ENCODE measurements at places on chromosomes 7 and 10.

GRCh38 chr7:44973610-44974401 is 5.0 kb downstream of the MYO1G start:
- DNase-seq: peak; percentile 57

DNA sequence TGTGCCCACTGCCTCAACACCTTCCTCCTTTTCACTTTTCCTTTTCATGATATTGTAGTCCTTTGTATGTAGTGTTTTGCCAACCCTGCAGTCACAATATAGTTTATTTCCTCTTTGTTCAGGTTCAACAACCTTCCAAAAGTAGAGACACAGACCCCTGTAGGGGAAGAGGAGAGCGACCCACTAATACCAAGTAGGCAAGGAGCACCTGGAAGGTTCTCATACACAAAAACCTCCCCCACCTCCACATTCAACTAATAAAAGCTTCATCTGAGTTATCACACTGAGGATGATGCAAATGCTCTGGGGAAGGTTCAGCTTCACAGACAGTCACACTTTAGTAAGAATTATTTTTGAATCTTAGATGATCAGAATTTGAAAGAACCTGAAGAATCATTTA is 41.6 kb downstream of the PIK3AP1 start:
- no peak for DNase-seq

GRCh38 chr7:141268614-141269013 is 194.8 kb downstream of the TMEM178B start:
- no peak for DNase-seq

DNA sequence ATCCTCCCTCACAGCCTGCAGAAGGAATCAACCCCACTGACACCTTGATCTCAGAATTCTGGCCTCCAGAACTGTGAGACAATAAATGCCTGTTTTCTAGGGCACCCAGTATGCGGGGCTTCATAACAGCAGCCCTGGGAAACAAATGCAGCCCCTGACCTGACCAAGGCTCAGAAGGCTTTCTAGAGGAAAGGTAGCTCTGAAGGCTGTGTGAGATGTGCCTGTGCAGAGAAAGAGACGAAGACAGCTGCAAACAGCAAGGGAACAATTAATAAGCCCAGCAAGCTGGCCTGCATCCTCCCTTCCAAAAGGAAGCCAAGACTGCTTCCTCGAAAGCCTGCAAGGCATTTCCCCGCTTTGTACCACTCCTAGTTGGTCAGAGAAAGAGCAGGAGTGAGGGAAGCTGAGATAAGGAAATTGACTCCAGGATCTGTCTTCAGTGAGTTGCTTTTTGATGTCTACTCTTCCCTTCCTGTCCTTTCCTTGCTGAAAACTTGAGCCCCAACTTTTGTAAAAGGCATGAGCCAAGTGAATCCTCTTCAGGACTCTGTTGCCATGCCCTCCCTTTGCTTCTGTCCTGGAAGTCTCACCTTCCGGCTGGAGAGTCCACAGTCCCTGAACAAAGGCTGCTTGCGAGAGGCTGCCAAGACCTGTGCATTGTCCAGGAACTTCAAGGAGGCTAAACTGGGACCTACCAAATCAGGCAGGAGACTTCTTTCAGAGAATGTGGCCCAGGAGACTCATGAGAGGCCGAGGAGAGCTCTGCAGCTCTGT is 71.2 kb upstream of the ARID5B start:
- DNase-seq: no peak

- no peak for DNase-seq
These were observed 49.3 kb upstream of the KCNIP2 start for GRCh38 chr10:101892782-101893391.

DNA sequence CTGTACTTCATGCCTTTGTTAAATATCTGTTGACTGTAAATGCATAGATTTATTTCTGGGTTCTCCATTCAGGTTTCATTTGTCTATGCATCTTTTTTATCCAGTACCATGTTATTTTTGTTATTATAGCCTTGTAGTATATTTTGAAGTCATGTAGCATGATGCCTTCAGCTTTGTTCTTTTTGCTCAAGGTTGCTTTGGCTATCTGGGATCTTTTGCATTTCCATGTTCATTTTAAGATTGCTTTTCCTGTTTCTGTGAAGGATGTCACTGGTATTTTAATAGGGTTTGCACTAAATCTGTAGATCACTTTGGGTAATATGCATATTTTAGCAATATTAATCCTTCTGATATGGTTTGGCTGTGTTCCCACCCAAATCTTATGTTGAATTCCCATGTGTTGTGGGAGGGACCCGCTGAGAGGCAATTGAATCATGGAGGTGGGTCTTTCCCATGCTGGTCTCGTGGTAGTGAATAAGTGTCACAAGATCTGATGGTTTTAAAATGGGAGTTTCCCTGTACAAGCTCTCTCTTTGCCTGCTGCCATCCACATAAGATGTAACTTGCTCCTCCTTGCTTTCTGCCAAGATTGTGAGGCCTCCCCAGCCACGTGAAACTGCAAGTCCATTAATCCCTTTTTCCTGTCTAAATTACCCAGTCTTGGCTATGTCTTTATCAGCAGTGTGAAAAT is 302.8 kb upstream of the SEMA3C start:
- DNase-seq: no peak

- no peak for DNase-seq
These were observed 102.3 kb upstream of the BTBD16 start for GRCh38 chr10:122168598-122169394.

DNA sequence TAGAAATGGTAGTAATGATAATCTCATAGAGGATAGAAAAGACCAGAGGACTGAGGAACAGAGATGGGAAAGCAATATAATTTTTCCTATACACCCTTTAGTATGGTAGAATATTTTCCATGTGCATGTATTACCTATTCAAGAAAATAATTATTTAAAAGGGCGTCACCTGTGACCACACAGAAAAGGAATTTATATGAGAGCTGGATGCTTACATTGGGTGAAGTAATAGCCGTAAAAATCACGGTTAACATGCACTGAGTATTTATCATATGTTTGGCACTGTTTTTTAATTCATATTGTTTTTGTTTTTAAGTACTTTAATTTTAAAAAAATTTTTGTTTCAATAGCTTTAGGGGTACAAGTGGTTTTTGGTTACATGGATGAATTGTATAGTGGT is 195.1 kb downstream of the IPMK start:
- DNase-seq: no peak

DNA sequence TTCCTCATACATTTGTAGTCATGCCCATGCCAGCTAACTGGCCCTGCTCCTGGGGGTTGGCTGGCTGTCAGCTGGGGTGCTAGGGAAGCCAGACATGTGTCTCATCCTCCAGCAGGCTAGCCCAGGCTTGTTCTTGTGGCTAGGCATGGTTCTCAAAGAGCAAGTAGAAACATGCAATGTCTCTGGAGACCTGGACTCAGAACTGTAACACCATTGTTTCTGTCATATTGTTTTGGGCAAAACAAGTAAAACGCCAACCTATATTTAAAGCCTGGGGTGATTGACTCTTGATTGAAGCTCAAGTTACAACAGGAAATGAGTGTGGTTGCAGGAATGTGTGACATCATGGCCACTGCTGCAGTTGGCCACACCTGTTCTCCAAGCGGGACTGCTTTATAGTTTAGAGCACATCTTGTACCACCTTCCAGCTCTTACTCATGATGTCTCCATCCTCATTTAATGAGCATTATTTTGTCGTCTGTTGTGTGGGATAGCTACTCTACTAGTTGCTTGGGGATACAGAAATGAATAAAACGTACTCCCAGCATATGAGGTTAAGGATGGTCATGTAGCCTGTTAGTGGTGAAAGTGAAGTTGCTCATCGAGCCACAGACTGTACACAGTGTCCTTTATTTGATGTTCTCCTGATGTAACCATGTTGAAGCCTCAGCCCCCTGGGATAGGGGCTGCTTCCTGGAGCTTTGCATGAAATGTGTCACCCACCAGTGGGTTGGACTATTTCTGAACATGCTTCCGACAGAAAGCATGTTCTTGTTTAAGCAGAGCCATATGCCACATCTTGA is 168.4 kb downstream of the SORCS3 start:
- no peak for DNase-seq

GRCh38 chr10:129963641-129964501 is at the start of gene EBF3:
TSS of gene EBF3 (minus strand) at chr10:129964274. CDS start at chr10:129963768, 506 bp downstream.
- DNase-seq: peak; percentile 30

GRCh38 chr7:108417926-108418325 is 38.3 kb downstream of the NRCAM start:
- no peak for DNase-seq

DNA sequence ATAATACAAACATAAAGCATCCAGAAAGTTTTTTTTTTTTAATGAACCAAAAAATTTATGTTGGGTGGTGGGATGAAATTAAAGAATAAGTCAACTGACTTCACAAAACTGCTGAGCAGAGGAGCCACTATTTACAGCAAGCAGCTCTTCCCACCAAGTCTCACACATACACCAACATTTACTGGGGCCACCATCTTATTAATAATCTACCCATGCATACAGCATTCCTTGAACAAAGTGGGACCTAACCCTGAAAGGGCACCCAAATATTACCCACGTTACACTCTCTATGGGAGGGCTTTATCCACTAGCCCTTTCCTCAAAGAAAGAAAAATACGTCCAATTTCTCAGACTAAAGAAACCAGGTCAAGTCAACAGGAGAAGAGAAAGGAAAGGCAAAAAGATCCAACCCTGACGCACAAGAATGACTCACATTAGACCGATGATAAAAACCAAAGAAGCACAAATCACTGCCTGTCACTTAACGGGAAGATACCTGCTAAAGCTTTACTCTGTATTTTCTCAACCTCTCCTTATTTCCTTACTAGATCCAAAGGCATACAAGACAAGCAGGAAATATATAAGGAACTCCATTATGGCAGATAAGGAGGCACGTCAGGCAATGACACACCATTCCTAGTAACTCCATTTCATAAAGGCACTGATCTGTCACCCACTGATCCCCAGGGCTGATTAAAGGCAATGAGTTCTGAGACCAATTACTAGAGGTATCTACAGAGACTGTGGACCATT is 141.8 kb upstream of the ASAH2 start:
- no peak for DNase-seq

DNA sequence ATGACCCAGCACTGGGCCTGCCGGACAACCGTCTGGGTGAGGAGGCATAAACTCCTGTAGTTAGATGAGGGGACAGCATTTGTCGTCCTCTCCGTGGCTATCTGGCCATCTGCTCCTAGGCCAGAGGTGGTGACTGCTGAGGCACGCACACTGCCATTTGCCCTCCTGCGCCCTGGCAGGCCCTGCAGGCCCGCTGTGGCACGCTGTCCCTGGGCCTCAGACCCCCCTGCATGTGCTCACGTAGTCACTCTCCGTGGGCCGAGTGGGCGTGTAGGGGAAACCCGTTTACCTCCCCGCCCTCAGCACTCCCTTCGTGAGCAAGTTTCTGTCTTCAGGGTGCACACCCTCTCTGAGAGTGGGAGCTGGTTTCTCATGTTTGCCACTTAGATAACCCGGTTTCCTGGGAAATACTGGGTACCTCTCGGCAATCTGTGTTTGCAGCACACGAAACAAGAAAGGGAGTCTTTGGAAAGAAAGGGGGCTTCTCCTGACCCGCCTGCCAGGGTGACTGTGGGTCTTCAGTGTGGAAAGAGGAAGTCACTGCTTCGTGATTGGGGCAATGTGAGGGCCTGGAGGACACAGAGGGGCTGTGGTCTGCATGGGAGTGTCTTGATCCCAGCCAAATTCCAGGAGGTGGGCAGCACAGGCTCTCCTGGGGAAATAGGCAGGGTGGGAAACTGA is 10.8 kb downstream of the ADAMTS14 start:
- DNase-seq: no peak

GRCh38 chr7:152424348-152425108 is 11.3 kb downstream of the KMT2C start:
- DNase-seq: peak; percentile 47

DNA sequence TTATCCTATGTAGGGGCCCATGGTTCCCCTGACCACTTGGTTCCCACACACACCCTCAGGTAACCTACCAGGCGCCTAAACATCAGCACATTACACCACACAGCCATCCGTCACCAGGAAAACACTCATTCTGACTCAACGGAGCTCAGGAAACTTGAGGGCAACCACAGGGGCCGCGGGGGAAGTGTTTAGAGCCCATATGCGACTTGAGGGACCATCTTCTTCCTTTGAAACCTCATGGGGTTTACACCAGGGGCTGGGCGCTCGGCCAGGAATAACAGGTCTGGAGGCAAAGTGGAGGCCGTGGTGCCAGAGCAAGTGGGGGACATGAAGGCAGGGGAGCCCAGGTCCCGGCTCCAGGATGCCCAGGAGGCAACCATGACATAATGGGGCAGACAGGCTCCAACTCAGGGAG is 1.5 kb downstream of the STX1A start:
- DNase-seq: peak; percentile 87

GRCh38 chr10:62081341-62082270 is 180.1 kb downstream of the ARID5B start:
- DNase-seq: no peak

- no peak for DNase-seq
These were observed 7.3 kb downstream of the MAFK start for GRCh38 chr7:1537535-1538412.

DNA sequence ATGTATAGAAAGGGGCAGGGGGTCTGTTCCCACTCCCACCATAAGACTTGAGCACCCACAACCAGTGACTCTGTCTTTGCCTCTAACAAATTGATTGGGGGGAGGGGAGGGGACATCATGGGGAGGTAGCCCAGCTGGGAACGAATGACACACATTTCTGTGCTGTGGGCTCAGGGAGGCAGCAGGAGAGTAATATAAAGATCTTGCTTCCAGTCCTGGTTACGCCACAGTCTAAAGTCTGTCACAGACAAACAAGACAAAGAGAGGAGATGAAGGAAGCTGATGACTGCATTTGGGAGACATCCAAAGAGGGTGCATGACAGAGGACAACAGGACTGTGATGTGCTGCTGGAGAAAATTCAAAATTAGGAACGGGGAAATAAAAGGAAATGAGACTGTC is 153.9 kb downstream of the ACTR3B start:
- no peak for DNase-seq

All from activated CD4-positive, alpha-beta T cell treated with anti-CD3 and anti-CD28 coated beads, Interleukin-10, Interleukin-2, amounts not matched to agents 100 ng/mL and 50 ng/mL, durations not matched to agents 16 hours and 8 hours (primary cell).